ENCODE measurements at places on chromosomes 2 and 18. TPM values are rescaled to one million over a fixed set of nuclear protein-coding genes. Genes with fewer than 3 reads are reported as not detected.

The ABCG5 gene
- total RNA-seq: not detected

The OTX1 gene
- not detected for total RNA-seq

DNA sequence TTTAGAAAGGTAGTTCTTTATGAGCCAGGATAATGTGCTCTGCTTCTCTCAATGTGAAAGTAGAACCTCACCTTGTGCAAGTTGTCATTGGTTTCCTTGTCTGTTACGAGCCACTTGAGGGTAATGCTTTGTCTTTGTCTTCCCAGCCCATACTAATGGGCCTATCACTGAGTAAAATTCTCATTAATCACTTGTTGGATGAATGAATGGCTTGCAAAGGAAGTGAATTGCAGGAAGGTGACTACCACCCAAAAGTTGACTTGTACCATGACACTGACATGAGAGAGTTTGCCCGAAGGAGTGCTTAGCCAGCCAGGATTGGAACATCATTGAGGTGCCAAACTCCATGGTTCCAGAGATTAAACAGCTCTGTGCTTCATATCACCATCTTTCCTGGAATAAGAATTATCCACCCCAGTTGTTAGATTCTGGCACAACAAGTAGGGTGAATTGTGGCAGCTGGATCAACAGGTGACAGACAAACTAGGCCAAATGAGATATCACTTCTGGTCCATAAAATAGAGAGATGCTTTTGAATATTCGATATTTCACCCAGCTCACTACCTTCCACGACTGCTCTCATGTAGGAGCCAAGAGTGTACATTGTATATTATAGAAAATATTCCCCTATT, 20.5 kb upstream of the CD28 start:
- DNase-seq: no peak

DNA sequence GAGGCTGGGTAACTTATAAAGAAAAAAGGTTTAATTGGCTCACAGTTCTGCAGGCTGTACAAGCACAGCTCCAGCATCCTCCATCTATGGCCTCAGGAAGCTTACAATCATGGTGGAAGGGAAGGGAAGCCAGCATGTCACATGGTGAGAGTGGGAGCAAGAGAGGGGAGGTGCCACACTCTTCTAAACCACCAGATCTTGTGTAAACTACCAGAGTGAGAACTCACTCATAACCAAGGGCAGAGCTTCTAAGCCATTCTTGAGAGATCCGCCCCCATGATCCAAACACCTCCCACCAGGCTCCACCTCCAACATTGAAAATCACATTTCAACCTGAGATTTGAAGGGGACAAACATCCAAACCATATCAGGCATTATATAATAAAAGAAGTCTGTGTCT, 121.6 kb upstream of the CDC42EP3 start:
- no peak for DNase-seq

DNA sequence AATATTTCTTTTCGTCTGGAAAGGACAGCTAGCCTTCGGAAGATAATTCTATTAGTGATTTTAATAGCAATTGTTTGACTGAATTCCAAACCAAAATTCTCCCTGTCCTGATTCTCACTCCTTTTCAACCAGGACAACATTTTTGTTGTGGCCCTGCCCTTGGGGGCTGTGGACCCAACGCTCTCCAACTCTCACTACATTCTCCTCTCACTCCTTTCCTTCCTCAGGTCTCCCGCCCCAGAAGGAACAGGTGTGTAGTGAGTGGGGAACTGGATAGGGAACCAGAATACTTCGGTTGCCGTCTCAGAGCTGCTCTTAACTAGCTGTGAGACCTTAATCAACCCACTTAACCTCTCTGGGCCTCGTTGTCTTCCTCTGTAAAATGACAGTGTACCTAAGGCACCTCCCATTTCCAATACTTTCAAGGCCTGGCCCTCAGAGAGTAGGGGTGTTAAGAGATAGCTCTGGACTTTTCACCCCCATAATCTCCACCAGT, 638 bp upstream of the ADD2 start:
- DNase-seq: no peak

DNA sequence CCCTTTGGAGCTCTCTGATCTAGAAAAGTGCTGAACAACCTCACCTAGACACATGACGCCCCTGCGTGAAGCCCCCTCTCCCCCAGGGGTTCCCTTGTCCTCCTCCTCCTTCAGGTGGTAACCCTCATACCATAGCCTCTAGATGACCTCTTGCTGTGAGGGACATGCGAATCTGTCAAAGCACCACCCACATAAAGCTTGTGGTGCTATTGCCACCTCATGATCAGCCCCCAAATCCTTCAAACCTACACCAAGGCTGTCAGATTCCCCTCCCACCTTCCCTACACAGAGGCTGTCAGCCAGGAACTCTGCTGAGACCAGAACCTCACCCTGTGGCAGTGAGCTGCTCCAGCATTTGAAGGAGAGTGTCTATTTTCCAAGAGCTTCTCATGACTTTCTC, 43.1 kb upstream of the TEX51 start:
- DNase-seq: no peak

All from Right ventricle myocardium inferior (tissue), 1 donor.